ENCODE measurements at places on chromosomes 2 and 18.

DNA sequence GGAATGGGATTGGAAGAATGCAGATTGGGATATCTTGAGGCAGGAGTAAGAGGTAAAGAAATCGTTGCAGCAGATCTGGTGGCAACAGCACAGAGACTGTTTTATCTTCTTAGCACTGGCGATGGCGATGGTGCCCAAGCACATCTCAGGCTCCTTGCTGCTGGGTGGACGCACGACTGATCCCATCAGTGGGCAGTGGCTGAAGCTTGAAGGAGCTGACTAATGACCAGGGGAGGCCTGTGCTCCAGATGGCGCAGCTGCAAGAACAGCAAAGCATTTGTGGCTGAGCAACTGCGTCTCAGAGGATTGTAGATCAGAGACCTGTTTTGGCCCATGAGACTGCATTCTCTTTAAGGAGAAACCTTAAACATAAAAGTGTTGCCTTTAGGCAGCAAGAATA, 54.6 kb downstream of the GALR1 start:
- no peak overlapping the region for H3K27ac ChIP-seq
- H3K27me3 ChIP-seq, result no peaks in the 10 kb centered on the region
- H3K4me3 ChIP-seq, result no peak overlapping the region

- no peaks in the 10 kb centered on the region for H3K27me3 ChIP-seq
- no peak overlapping the region for H3K4me3 ChIP-seq
- H3K4me1 ChIP-seq, result no peaks in the 10 kb centered on the region
- no peak overlapping the region for H3K27ac ChIP-seq
- no peak for DNase-seq
Measured at GRCh38 chr18:12637393-12637792, 20.5 kb downstream of the SPIRE1 start.

DNA sequence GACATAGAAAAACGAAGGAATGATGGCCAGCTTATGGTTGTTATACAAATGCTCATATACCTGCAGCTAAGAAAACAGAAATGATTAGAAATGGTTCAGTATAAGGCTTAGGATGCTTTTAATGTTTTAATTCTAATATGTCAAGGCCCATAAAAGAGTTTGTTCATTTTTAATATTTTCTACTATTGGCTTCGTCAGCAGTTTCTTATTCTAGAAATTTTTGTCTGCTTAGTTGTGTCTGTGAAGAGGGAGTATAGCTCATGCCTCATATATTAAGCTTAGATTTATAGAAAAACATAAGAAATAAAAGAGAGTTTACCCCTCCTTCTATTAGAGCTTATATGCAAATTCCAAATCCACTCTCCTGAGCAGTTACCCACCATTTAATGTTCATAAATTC, 292.6 kb downstream of the SLC8A1 start:
- H3K4me3 ChIP-seq, result no peak overlapping the region
- H3K27me3 ChIP-seq, result no peaks in the 10 kb centered on the region
- H3K4me1 ChIP-seq, result no peaks in the 10 kb centered on the region
- H3K27ac ChIP-seq, result no peak overlapping the region
- no peaks in the 10 kb centered on the region for H3K36me3 ChIP-seq

GRCh38 chr18:59909289-59910036, 9.7 kb downstream of the PMAIP1 start:
- no peak for DNase-seq
- H3K36me3 ChIP-seq, result no peaks in the 10 kb centered on the region
- H3K27me3 ChIP-seq, result no peaks in the 10 kb centered on the region
- H3K27ac ChIP-seq, result no peak overlapping the region
- no peaks in the 10 kb centered on the region for H3K4me1 ChIP-seq

DNA sequence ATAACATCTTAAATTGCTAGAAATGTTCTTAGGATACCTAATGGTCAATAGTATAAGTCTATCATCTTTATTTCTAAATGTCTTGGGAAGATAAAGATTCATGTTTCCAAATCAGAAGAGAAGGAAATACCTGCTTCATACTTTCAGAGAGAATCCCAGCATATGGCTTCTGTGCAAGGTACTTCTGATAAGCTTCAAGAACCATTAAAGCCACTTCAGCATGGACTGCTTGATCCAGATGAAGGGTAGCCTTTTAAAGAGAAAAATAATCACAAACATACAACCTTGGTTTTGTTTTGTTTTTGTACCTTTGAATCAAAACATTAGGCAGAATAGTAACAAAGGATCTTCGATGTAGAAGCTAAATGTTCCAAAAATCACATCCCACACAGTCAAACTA, 44.0 kb downstream of the EPG5 start:
- H3K36me3 ChIP-seq, result no peaks in the 10 kb centered on the region
- H3K4me1 ChIP-seq, result peaks cover 4% of the 10 kb centered on the region
- no peaks in the 10 kb centered on the region for H3K27me3 ChIP-seq

DNA sequence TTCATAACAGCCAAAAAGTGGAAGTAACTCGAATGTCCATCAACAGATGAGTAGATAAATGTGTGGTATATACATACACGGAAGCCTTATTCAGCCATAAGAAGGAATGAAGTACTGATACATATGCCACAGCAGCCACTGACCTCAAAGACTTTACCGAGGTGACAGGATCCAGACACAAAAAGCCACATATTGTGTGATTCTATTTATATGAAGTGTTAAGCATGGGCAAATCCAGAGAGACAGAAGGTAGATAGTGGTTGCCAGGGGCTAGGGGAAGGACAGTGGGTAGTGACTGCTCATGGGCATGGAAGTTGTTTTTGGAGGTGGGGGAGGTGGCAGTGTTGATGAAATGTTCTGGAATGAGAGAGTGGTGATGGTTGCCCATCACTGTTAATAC, 33.9 kb downstream of the ZAP70 start:
- no peaks in the 10 kb centered on the region for H3K36me3 ChIP-seq
- no peaks in the 10 kb centered on the region for H3K4me1 ChIP-seq
- DNase-seq, result no peak
- no peak overlapping the region for H3K4me3 ChIP-seq
- H3K27ac ChIP-seq, result no peak overlapping the region

GRCh38 chr18:49924293-49924983, 111.1 kb upstream of the ACAA2 start:
- no peak overlapping the region for H3K4me3 ChIP-seq
- DNase-seq, result no peak
- H3K4me1 ChIP-seq, result no peaks in the 10 kb centered on the region
- no peaks in the 10 kb centered on the region for H3K27me3 ChIP-seq

DNA sequence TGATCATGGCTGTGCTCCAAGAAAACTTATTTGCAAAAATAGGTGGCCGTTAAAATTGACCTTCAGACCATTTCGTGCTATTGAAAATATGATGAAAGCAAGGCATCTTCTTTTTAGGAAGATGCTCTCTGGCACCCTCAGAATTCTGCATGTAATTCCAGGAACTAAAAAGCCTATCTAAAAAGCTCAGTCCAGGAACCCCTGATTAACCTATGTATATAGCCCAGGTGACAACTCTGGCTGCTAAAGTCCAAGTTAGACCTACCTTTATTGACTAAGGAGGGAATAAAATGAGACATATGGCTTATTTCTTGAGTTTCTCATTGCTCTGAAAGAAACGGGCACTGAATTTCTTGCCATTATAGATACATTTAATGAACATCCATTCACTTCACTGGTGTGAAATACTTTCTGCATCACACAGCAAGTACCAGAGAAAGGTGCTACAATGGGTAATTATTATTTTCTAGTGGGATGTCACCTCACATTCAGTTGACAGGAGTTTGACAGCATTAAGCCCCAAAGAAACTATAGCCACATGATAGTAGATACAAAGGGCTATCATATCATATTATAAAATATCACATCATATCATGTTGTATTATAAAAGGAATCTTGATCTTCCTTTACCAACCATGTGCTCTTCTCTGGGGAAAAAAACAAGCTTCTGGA, 83.8 kb downstream of the EPHA4 start:
- no peak overlapping the region for H3K4me3 ChIP-seq
- H3K27me3 ChIP-seq, result no peaks in the 10 kb centered on the region
- no peak overlapping the region for H3K27ac ChIP-seq
- no peak for DNase-seq
- H3K4me1 ChIP-seq, result no peaks in the 10 kb centered on the region

GRCh38 chr2:224646242-224646846, 61.2 kb upstream of the CUL3 start:
- H3K27me3 ChIP-seq, result no peaks in the 10 kb centered on the region
- H3K27ac ChIP-seq, result no peak overlapping the region
- H3K4me3 ChIP-seq, result no peak overlapping the region
- no peaks in the 10 kb centered on the region for H3K36me3 ChIP-seq
- H3K4me1 ChIP-seq, result no peaks in the 10 kb centered on the region

GRCh38 chr18:14086458-14087231, 45.6 kb downstream of the ZNF519 start:
- no peaks in the 10 kb centered on the region for H3K36me3 ChIP-seq
- H3K4me1 ChIP-seq, result no peaks in the 10 kb centered on the region
- H3K4me3 ChIP-seq, result no peak overlapping the region
- no peak overlapping the region for H3K27ac ChIP-seq

GRCh38 chr18:23918395-23919032, 96.0 kb upstream of the TTC39C start:
- peak; percentile 77 for DNase-seq
- H3K4me1 ChIP-seq, result no peaks in the 10 kb centered on the region
- H3K27me3 ChIP-seq, result no peaks in the 10 kb centered on the region

- H3K4me3 ChIP-seq, result peak overlapping the region; percentile 39
- H3K4me1 ChIP-seq, result peaks cover 13% of the 10 kb centered on the region
- no peaks in the 10 kb centered on the region for H3K27me3 ChIP-seq
- H3K27ac ChIP-seq, result peak overlapping the region; percentile 94
Measured at GRCh38 chr2:64643838-64644457, 9.8 kb downstream of the SERTAD2 start.

- H3K4me3 ChIP-seq, result no peak overlapping the region
- no peaks in the 10 kb centered on the region for H3K27me3 ChIP-seq
- no peak for DNase-seq
- H3K36me3 ChIP-seq, result no peaks in the 10 kb centered on the region
Measured at GRCh38 chr18:77105028-77105427, 27.6 kb downstream of the MBP start.

DNA sequence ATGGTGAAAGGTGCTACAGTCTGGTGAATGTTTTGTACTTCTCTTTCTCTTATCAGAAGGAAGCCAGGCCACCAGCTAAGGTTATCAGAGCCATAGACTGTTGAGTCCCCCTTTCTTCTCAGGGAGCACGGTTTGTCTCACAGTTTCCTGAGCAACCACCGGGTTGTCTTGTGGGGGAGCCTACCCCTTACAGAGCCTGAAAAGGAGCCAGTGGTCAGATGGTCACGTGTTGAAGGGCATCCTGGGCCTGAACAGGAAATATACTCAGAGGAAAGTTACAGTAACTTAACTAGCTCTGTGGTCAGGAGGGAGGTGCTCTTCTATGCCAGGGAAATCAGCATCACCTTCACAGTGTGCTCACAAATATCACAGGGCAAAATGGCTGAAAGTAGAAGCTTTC, 11.6 kb downstream of the CD28 start:
- H3K4me1 ChIP-seq, result no peaks in the 10 kb centered on the region
- H3K27me3 ChIP-seq, result no peaks in the 10 kb centered on the region
- no peaks in the 10 kb centered on the region for H3K36me3 ChIP-seq
- no peak overlapping the region for H3K27ac ChIP-seq
- no peak overlapping the region for H3K4me3 ChIP-seq

DNA sequence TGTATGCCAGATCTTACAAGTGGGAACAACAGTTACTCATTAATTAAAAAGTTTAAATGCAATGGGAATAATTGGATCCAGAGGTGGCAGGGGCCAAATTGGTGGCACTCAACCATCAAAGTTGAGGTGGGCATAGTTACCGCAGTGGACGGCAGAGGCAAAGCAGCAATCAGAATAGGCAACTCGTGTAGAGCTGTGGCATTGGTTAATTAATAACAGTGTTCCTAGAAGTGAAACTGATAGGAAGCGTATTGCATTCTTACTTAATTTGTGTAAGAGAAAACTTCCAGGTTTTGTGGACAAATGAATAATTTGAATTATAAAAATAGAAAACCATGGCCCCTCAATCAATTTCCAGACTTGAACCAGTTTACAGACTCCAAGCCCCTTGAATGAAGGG, 1068.2 kb upstream of the ACVR2A start:
- DNase-seq, result no peak
- no peaks in the 10 kb centered on the region for H3K4me1 ChIP-seq
- no peaks in the 10 kb centered on the region for H3K27me3 ChIP-seq
- no peak overlapping the region for H3K4me3 ChIP-seq

Data from uterus (tissue), 4 donors.